ENCODE measurements at places on chromosomes 3 and 15. TPM values are rescaled to one million over a fixed set of nuclear protein-coding genes. Genes with fewer than 3 reads are reported as not detected.

GRCh38 chr3:133514418-133514817 is 59.1 kb upstream of the CDV3 start:
- no peaks in the 10 kb centered on the region for H3K36me3 ChIP-seq
- H3K27me3 ChIP-seq, result no peaks in the 10 kb centered on the region
- no peak overlapping the region for H3K27ac ChIP-seq

Gene SUSD5
- not detected for total RNA-seq

DNA sequence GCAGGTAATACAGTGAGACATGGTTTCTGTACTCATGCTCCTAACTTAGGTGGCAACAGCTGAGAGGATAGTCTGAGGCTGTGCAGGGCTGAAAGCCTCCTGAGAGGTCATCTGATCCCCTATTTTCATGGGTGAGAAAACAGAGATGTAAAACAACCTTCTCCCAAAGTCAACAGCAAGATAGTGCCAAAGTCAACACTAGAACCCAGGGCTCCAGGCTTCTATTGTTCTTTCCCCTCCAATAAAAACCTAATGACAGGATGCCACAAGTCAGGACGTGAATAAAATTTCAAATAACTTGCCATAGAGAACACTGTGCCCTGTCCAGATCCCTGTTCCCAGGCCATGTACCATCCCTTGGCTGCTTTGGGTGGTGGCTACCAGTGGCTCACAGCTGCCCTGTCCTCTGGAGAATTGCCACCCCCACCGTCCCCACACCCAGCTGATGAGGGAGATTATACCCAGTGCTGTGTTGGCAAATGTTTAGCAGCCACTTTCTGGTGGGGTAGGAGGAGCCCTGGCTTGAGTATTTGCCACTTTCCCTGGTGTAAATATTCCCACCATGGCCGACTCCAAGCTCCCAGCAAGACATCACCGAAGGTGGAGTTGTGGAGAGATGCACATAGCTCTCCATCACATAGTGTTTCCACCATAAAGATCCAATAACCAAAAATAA is 54.8 kb downstream of the SRGAP3 start:
- H3K27me3 ChIP-seq, result no peaks in the 10 kb centered on the region
- H3K4me3 ChIP-seq, result no peak overlapping the region
- no peak overlapping the region for H3K27ac ChIP-seq
- DNase-seq, result no peak

- no peaks in the 10 kb centered on the region for H3K27me3 ChIP-seq
- no peaks in the 10 kb centered on the region for H3K4me1 ChIP-seq
- H3K4me3 ChIP-seq, result no peak overlapping the region
- no peak for DNase-seq
Measured at GRCh38 chr15:89039142-89039541, 49.1 kb upstream of the ABHD2 start.

DNA sequence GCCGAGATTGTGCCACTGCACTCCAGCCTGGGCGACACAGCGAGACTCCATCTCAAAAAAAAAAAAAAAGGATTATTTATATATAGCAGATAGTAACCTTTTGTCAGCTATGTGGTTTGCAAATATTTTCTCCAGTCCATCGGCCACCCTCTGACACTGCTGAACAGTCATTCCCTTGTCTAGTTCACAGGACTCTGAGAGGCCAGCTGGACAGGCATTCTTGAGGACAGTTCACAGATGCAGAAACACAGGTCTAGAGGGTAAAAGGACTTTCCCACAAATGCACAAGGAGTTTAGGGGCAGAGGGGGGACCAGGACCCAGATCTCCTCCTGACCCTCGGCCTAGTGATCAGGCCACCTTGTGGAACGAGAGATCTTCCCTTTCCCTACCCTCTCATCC is 7.5 kb upstream of the TMEM40 start:
- H3K27ac ChIP-seq, result no peak overlapping the region
- no peaks in the 10 kb centered on the region for H3K27me3 ChIP-seq
- no peak overlapping the region for H3K4me3 ChIP-seq
- H3K36me3 ChIP-seq, result no peaks in the 10 kb centered on the region
- peaks cover 15% of the 10 kb centered on the region for H3K4me1 ChIP-seq

Gene MRPS11
- 47.4 TPM for total RNA-seq

DNA sequence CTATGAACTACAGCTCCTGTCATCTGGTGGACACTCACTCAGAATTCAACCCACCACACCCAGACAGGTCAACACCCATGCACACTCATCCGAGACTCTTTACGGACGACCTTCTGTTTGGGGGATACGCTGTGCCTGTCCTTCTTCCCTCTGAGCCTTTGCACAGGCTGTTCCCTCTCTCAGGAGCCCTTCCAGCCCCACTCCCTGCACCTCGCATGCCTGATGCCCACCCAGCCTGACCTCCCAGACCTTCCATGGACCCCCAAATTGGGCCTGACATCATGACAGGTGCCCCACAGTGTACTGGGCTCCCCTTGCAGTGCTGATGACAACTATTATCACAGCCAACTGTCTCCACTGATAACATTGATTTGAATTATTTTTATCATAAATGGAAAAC is 135.8 kb downstream of the NSMCE3 start:
- no peaks in the 10 kb centered on the region for H3K36me3 ChIP-seq
- DNase-seq, result no peak
- no peak overlapping the region for H3K4me3 ChIP-seq
- H3K4me1 ChIP-seq, result no peaks in the 10 kb centered on the region
- H3K27me3 ChIP-seq, result peaks cover 22% of the 10 kb centered on the region

Gene EFCAB12
- total RNA-seq, result 0.42 TPM

- H3K36me3 ChIP-seq, result no peaks in the 10 kb centered on the region
- no peak for DNase-seq
- H3K27me3 ChIP-seq, result no peaks in the 10 kb centered on the region
Measured at GRCh38 chr3:58835086-58835485, 168.5 kb upstream of the FAM3D start.

DNA sequence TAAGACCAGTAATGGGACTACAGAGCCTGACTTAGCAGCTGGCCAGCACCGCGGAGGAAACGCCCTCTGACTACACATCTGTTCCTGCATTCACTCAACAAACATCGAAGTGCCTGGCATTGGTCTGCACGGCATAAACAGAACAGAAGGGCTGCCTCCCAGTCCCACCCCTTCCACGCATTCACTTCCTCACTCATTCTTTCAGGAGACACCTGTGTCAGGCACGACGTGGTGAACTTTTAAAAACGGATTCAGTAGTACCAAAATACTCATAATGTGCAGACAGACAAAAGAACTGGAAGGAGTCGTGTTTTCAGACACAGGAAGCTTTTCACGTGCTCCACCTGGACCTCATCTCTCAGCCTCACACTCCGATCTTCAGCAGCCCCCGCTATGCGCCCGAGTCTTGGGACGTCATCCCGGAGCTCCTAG is 123.3 kb downstream of the XXYLT1 start:
- H3K4me3 ChIP-seq, result no peak overlapping the region
- H3K36me3 ChIP-seq, result no peaks in the 10 kb centered on the region
- H3K27me3 ChIP-seq, result no peaks in the 10 kb centered on the region
- no peak for DNase-seq
- H3K4me1 ChIP-seq, result peaks cover 17% of the 10 kb centered on the region
- no peak overlapping the region for H3K27ac ChIP-seq

Gene STRC
- total RNA-seq, result 0.91 TPM

Gene IL17RD
- total RNA-seq, result 12.3 TPM

GRCh38 chr3:136664771-136665170 is 87.4 kb downstream of the STAG1 start:
- no peak overlapping the region for H3K4me3 ChIP-seq
- DNase-seq, result no peak
- H3K27ac ChIP-seq, result no peak overlapping the region
- peaks cover 19% of the 10 kb centered on the region for H3K4me1 ChIP-seq

Gene GOLGA8R
- 0.57 TPM for total RNA-seq

- no peak for DNase-seq
- peaks cover 3% of the 10 kb centered on the region for H3K36me3 ChIP-seq
- H3K27me3 ChIP-seq, result no peaks in the 10 kb centered on the region
Measured at GRCh38 chr3:14491396-14492190, 48.5 kb downstream of the GRIP2 start.

Gene CAPN3
- 1.8 TPM for total RNA-seq

- no peaks in the 10 kb centered on the region for H3K36me3 ChIP-seq
- no peaks in the 10 kb centered on the region for H3K27me3 ChIP-seq
- no peak overlapping the region for H3K27ac ChIP-seq
- no peak overlapping the region for H3K4me3 ChIP-seq
- DNase-seq, result no peak
Measured at GRCh38 chr3:14620512-14620911, 31.1 kb upstream of the CCDC174 start.

GRCh38 chr3:47117807-47118364 is 46.0 kb downstream of the SETD2 start:
- DNase-seq, result no peak
- H3K27ac ChIP-seq, result no peak overlapping the region
- H3K36me3 ChIP-seq, result peaks cover 12% of the 10 kb centered on the region

Gene KLHL40
- total RNA-seq, result not detected

DNA sequence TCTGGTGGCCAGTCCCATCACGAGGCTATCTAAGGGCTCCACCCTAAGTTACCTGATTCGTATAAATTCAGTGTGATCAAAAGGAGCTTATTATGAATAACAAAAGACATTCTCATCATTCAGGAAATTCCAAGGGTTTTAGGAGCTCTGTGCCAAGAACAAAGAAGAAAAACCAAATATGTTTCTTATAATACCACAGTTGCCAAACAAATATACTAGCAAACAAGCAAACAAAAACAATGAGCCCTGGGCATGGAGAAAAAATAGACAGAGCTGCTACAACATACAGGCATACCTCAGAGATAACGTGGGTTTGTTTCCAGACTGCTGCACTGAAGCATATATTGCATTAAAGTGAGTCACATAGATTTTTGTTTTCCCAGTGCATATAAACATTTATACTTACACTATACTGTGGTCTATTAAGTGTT is 20.2 kb upstream of the CFAP161 start:
- peaks cover 13% of the 10 kb centered on the region for H3K4me1 ChIP-seq
- peaks cover 25% of the 10 kb centered on the region for H3K27me3 ChIP-seq
- no peak overlapping the region for H3K27ac ChIP-seq
- DNase-seq, result no peak
- H3K36me3 ChIP-seq, result no peaks in the 10 kb centered on the region
- H3K4me3 ChIP-seq, result no peak overlapping the region

GRCh38 chr3:112390783-112391641 is 58.1 kb downstream of the CD200 start:
- H3K27me3 ChIP-seq, result no peaks in the 10 kb centered on the region
- no peak for DNase-seq
- H3K36me3 ChIP-seq, result no peaks in the 10 kb centered on the region
- H3K4me1 ChIP-seq, result 0 out of 2 replicates have a peak, but pooled peaks cover 4% of the 10 kb centered on the region

- no peaks in the 10 kb centered on the region for H3K27me3 ChIP-seq
- DNase-seq, result no peak
- no peaks in the 10 kb centered on the region for H3K4me1 ChIP-seq
- no peaks in the 10 kb centered on the region for H3K36me3 ChIP-seq
- no peak overlapping the region for H3K4me3 ChIP-seq
Measured at GRCh38 chr15:22267761-22268160, 187.4 kb downstream of the OR4M2 start.

- no peaks in the 10 kb centered on the region for H3K36me3 ChIP-seq
- H3K4me1 ChIP-seq, result no peaks in the 10 kb centered on the region
- no peak overlapping the region for H3K27ac ChIP-seq
- no peaks in the 10 kb centered on the region for H3K27me3 ChIP-seq
- H3K4me3 ChIP-seq, result no peak overlapping the region
Measured at GRCh38 chr3:144963810-144964209, 992.2 kb downstream of the DIPK2A start.

DNA sequence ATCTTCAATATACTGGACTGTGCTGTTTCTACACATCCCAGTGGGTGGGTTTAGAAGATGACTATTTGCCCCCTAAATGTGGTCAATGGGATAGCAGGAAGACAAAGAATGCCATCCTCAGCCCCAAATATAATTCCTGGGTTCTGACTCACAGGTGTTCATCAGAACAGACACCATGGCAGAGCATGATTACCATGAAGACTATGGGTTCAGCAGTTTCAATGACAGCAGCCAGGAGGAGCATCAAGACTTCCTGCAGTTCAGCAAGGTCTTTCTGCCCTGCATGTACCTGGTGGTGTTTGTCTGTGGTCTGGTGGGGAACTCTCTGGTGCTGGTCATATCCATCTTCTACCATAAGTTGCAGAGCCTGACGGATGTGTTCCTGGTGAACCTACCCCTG is 3.0 kb downstream of the CXCR6 start:
- H3K27ac ChIP-seq, result no peak overlapping the region
- no peak overlapping the region for H3K4me3 ChIP-seq
- H3K4me1 ChIP-seq, result no peaks in the 10 kb centered on the region
- H3K27me3 ChIP-seq, result no peaks in the 10 kb centered on the region
- no peak for DNase-seq
- H3K36me3 ChIP-seq, result peaks cover 33% of the 10 kb centered on the region

DNA sequence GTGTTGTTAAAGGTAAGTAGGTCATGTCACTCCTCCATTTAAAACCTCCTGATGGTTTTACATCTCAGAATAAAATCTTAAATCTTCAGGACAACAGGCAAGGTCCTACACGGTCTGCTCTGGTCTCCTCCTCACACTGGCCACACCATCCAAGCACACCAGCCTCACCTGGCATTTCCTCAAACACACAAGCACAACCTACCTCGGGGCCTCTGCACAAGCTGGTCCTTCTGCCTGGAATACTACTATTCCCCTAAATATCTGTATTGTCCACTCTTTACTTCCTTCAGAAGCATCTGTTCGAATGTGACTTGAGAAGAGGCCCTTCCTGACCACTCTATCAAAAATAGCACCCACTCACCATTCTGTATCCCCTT is 1.8 kb downstream of the GORASP1 start:
- no peaks in the 10 kb centered on the region for H3K27me3 ChIP-seq
- no peak overlapping the region for H3K27ac ChIP-seq
- H3K4me1 ChIP-seq, result peaks cover 23% of the 10 kb centered on the region
- no peak overlapping the region for H3K4me3 ChIP-seq
- DNase-seq, result no peak

DNA sequence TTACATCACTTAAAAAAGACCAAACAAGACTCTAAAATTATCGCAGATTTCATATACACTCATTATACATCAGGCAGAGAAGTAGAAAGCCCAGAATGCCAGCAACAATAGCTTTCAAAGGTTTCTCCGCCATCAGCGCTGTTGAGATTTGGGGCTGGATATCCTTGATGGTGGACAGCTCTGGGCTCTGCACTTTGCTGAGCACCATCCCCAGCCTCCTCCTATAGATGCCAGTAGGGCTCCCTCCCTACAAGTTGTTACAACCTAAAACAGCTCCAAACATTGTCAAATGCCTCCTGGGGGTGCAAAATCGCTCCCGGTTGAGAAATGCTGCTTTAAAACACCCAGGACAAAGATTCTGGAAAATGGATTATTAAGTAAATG is 73.5 kb downstream of the ATP10A start:
- no peak for DNase-seq
- no peaks in the 10 kb centered on the region for H3K27me3 ChIP-seq
- H3K36me3 ChIP-seq, result no peaks in the 10 kb centered on the region
- no peaks in the 10 kb centered on the region for H3K4me1 ChIP-seq
- H3K27ac ChIP-seq, result no peak overlapping the region

Gene COL8A1
- 0.07 TPM for total RNA-seq

Gene STARD9
- 5.0 TPM for total RNA-seq

- H3K4me3 ChIP-seq, result no peak overlapping the region
- DNase-seq, result no peak
- peaks cover 26% of the 10 kb centered on the region for H3K27me3 ChIP-seq
- H3K27ac ChIP-seq, result no peak overlapping the region
- no peaks in the 10 kb centered on the region for H3K4me1 ChIP-seq
- no peaks in the 10 kb centered on the region for H3K36me3 ChIP-seq
Measured at GRCh38 chr3:40871394-40871793, 327.9 kb upstream of the CTNNB1 start.

Gene SPESP1
- not detected for total RNA-seq

GRCh38 chr15:51128701-51129100 is 34.0 kb upstream of the TNFAIP8L3 start:
- no peak for DNase-seq
- no peaks in the 10 kb centered on the region for H3K4me1 ChIP-seq
- H3K27ac ChIP-seq, result no peak overlapping the region
- H3K4me3 ChIP-seq, result no peak overlapping the region
- H3K36me3 ChIP-seq, result no peaks in the 10 kb centered on the region

Gene PLAAT1
- total RNA-seq, result not detected
